ENCODE measurements at places on chromosomes 2 and 18.

DNA sequence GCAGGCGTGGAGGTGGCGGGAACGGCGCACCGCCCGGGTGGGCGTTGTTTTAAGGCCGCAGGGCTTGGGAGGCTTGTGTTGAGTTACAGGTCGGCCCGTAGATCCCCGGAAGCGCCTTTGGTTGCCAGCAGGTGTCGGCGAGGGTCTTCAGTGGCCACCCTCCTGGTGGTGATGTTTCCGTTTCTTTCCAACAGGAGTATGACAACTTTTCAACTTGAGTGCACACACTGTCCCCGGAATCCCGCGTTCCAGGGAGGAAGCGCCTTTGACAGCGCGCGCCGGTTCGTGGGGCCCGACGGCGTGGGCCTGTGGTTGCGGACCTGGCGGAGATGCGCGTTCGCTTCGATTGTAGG lies 1.0 kb upstream of the HDAC4 start:
- DNase-seq: peak; percentile 23

DNA sequence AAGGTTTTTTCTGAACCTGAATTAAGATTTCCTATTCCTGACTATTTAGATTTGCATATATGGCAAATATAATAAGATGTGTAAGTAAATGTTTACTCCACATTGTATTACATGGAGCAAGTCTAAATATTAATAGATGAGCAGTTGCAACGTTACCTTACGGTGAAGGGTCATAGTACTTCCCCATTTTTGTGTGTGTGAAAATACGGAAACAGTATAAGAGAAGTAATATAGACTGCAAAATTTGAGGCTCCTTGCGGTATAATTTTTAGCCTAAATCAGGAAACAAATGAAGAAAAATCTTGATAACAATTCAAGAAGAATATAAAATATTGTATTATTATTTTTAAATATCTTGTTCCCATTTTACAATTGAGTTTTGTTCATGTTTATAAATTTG lies 434.2 kb downstream of the GRB14 start:
- DNase-seq: no peak

DNA sequence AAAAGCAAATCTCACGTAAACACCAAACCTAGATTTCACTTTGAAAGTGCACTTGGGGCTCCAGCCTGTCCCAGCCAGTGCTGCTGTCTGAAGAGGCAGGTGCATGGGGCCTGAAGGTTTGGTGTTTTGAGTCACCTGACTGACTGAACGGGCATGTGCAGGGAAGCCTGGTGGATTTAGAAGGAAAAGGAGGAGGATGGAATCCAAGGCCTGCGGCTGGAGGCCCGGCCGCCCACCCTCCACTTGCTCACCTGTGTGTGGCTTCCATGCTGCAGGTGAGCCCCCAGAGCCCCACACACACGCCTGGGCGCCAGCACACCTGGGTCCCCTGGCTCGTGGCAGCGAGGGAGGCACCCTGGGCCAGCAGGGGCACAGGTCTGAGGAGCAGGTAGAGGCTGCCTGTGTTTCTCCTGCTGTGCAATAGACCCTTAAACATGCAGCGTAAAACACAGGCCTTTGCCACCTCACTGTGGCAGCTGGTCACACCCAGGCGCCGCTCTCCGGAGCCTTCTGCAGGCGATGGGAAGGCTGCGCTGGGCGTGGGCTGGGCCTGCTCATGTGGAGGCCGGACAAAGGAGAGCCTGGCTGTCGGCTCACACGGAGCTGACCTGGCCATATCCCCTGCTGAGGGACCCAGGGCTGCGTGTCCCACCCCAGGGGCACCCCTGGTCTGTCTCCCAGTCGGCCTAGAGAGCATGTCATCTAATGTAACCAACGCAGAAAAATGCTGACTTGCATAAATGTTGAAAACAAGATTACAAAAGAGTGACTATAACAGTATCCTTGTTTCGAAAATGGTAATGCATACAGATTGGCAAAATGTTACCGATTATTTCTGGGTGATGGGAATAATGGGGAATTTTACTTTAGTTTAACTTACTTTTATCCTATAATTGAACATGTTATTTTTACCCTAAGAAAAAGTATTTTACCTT lies 71.3 kb downstream of the TMEM18 start:
- no peak for DNase-seq

GRCh38 chr2:9087121-9087681 lies 83.7 kb upstream of the MBOAT2 start:
- peak; percentile 32 for DNase-seq

GRCh38 chr2:205696331-205696926 lies 14.1 kb downstream of the NRP2 start:
- no peak for DNase-seq

DNA sequence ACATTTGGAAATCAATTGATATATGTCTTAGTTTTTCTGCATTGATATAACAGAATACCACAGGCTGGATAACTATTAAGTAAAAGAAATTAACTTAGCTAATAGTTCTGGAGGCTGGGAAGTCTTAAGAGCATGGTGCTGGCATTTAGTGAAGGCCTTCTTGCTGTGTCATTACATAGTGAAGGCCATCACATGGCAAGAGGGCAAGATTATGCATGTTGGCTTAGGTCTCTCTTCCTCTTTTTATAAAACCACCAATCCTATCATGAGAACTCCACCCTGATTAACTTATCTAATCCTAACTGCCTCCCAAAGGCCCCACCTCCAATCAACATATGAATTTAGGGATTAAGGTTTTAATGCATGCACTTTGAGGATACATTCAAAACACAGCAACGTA lies 225.5 kb upstream of the VRK2 start:
- no peak for DNase-seq

DNA sequence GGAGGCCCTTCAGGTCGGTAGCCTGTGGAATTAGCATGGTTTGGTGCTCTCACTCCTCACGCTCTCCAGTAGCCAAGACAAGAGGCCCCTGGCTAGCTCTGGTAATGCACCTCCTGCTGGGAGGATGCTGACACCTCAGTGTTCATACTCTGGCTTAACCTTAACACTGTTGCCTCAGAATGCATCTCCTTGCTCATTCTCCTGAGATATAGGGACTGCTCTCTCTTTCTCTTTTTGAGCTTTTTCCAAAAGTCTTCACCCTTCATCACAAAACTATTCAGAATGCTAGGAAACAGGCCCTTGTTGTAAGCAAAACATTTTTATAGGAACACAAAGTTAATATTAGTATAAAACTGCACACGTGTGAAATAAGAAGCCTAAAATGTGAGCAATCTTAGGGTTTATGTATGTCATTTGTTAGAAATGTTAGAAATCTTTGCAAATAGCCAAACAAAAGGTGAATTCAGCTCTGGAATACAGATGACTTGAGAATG lies 17.3 kb upstream of the IMPA2 start:
- peak; percentile 16 for DNase-seq

- DNase-seq: no peak
Observed at GRCh38 chr2:46780411-46780800, 135.2 kb downstream of the MCFD2 start.

GRCh38 chr2:129611471-129611870 lies 368.0 kb upstream of the RAB6C start:
- no peak for DNase-seq
